ENCODE measurements at places on chromosomes 2 and 18.

DNA sequence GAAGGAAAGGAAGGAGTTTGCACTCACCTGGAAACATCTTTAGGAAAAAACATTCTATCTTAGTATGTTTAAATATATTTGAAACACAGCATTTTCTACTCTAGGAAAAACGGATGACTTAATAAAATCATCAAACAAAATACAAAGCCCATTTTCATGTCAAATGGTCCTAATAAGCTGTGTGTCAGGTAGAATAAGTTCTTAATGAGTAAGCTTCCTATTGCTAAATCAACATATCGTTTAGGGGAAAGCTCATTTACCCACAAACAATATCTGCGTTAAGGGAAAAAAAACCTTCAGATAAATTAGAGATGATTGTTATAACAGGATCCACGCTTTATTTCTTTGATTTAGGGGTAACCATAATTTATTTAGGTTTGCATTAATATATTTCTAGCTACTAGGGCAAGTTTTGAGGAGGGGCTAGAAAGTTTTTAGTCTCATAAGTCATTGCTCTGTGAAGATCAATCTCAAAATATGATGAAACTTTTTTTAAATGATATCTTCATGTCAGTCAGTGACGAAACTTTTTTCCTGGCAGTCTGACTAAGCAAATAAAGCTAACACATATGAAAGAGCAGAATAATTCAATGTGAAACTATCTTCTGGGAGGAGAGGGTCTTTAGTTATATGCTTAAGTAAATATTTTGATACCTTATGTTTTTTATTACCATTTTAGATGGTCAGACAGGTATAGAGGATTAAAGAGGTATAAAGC lies 147.1 kb downstream of the WDSUB1 start:
- no peak for DNase-seq

GRCh38 chr2:130849896-130850787 lies 13.4 kb downstream of the ARHGEF4 start:
- DNase-seq: no peak

DNA sequence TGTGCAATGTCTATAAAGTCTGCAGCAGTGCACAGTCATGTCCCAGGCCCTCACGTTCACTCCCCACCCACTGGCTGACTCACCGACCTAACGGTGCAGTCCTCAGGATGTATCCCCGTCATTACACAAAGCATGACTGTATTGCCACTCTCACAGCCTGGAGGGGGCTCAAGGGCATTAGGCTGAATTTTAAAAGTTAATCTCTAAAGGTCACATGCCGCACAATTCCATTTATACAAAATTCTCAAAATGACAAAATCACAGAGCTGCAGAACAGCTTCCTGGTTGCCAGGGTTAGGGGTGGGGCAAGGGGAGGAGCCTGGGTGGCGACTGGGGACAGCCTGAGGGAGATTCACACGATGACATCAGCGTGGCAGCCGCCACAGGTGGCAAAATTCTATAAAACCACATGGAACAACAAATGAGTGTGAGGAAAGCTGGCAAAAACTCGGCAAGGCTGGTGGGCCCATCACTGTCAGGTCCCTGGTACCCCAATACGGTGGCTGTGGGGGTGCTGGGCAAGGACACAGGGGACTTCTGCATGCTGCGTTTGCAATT lies 97.6 kb downstream of the NDUFA10 start:
- peak; percentile 86 for DNase-seq

GRCh38 chr2:120939595-120940318 lies 204.1 kb downstream of the GLI2 start:
- no peak for DNase-seq

DNA sequence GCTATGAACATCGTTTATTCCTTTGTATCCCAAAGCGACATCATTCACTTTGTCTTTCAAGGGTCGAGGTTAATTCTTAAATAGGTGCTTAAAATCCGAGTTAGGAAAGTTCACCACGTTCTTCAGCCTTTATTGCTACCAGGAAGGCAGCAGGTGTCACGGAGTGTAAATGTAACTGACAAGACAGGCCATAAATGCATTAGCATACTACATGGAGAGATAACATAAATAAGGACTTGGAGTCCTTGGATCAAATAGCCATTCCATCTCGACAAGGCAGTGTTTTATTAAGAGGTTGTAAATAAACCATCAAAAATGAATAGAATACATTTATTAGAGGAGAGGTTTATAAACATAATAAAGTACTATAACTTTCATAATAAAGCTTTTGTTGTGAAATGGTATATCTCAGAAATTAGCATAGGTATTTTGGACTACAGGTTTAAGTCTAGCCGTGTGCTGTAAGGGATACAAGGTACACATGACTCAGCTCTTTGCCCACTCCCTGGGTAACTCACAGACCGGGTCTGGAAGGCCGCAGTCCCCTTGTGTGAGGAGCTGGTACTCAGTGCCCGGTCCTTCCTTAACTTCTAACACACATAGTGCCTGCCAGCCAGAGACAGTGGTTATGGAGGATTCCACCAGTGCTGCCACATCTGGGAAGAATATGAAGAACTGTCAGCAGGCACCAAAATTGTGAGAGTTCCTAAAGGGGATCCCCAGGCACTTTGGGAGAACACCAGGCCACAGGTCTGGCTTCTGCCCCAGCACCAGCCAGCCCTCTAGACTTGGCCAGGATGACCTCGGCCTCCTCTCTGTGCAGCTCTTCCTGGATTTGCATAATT lies 29.4 kb downstream of the CAPN13 start:
- DNase-seq: no peak

- DNase-seq: no peak
Observed at GRCh38 chr2:125479143-125479636, 1176.8 kb upstream of the GYPC start.

GRCh38 chr2:120261387-120262006 lies 8.8 kb downstream of the RALB start:
- no peak for DNase-seq

- DNase-seq: no peak
Observed at GRCh38 chr18:62131301-62131909, 55.5 kb downstream of the PIGN start.

DNA sequence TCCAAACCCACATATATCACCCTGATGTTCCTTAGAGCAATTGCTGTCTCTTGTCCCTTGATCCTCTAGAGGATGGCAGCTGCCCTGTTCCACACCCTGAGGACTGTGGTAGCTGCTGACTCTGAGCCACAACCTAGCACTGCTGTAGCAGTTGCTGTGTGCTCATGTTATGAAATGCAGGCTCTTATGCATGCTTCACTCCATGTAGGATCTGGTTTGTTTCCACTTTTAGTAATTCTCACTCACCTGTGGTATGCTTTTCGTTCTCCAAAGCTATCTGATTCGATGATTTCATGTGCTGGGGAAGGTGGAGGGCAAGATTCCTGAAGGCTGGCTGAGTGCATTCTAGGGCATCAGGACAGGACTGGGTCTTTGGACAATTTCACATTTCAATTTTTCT lies 649.0 kb upstream of the RAB6C start:
- DNase-seq: no peak

DNA sequence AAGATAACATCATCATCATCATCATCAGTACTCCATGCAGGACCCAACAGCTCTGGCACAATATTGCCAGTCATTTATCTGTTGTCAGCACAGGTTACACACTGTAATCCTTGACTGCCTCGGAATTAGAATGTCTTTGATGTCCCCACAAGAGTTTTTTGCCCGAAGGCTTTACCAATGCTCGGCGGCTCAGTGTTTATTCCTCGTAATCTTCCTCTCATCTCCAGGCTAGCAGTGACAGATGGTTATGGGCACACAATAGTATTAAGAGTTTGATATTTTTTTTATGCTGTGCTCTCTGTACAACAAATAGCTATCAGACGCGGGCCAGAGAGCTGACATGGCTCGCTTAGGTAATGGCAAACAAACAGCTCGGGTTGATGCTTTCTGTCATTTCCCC lies 515.2 kb downstream of the ZEB2 start:
- DNase-seq: no peak

Data from SW 1271 (cell line).